ENCODE measurements at places on chromosomes 12 and 14.
A peak's percentile ranks its signal among the peaks of the same experiment; 100 is the strongest.

DNA sequence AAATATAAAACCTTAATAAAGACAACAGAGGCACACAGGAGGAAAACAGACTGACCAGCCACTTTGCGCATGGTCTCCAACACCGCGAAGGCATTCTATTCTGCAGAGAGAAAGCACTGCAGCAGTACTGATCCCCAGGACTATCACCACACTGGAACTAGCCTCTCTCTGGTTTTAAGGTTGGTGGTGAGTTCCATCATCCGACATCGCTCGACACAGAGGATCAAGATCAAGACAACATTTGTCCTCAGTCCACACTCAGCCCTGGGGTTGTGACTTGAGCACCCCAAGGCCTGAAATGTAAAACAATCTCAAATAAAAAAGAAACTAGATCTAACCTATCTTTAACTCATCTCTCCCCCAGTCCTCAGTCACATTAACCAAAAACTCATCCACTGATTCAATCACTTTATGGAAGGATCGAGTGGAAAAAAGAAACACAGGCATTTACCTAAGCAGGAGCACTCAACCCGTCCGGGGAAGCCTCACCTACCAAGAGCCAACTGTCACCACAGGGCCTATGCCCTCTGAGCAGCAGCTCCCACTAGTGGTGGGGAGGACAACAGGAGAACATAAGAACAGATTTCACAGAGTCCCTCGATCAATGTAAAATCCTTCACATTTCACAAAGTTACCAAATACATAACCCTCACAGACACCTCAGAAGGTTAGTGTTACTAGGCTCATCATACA, 17.7 kb downstream of the STXBP6 start:
- no peak for DNase-seq

DNA sequence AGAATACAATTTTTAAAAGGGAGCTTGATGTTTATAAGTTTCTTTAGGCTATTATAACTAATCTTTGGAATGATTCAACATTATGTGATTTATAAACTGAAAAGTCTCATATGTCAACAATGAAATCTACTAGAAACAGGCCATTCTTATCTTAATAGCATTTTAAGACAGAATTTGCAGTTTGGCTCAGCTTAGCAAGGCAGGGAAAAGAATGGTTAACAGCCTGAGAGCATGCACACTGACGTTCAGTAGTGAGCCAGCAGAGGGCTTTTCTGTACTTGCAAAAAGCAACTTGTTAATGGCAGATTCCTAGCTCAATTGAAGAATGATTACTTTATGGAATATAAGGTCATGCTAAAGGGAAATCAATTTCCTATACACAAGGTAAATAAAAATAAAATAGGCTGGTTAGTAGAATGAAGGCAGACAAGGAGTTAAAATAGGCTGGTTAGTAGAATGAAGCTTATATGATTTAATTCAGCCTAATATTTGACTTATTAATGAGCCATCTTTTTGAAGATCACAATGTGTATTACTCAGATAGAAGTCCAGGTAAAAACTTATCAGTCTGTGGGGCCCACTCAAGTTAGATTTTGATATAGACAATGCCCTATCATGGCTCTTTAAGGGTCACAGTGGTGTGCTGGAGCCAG, 95.9 kb downstream of the OTOGL start:
- no peak for DNase-seq

- DNase-seq = no peak
Observed at GRCh38 chr14:96105926-96106441, 66.8 kb downstream of the C14orf132 start.

DNA sequence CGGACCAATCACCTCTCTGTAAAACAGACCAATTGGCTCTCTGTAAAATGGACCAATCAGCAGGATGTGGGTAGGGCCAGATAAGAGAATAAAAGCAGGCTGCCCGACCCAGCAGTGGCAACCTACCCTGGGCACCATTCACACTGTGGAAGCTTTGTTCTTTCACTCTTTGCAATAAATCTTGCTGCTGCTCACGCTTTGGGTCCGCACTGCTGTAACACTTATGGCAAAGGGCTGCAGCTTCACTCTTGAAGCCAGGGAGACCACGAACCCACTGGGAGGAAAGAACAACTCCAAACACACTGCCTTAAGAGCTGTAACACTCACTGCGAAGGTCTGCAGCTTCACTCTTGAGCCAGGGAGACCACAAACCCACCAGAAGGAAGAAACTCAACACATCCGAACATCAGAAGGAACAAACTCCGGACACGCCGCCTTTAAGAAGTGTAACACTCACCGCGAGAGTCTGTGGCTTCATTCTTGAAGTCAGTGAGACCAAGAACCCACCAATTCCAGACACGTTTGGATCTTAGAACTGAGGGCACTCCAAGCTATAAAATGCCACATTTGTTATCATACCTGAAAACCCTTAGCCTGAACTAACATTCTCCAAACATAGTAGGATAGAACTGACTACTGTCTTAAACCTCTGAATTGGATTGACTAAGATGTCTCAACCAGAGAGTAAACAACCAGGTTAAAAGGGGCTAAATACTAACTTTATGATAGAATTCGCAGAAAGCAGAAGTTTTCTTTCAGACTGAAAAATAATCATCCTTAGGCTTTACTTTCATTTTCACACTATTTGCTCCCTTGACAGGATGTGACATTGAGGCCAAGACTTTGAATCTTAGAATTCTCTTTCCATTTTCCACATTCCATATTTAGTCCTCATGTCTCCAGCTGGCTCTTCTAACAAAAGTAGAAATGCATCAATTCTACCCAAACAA, 33.6 kb downstream of the CDKL1 start:
- peak; percentile 39 for DNase-seq

DNA sequence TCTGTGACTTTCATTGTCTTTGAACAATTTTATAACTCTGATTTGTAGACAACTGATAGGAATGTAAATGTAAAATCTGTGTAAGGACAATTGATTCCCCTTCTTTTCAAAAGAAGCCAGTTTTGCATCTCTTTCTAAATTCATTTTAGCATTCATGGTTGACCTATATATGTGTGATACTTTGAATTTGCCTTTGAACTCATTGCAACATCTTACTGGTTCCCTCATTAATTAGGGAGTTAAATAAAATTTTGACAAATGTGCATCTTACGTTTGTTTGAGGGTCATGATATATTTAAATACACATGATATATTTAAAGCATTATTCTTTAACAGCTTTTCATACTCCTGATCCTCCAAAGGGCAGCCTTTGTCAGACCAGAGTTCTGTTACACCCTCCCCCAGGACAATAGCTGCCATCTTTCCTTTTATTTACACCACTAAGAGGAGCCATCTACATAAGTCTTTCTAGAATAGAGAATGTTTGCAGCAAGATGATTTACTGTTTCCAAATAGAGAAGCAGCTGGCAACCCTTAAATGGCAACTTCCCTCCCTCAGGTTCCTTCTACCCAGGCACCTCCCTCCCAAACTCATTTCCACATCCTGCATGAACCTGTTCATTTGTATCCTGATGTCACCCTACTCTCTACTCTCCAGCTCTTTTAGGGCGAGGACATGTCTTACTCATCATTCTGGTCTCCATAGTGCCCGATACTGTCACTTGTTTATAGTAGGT, 40.2 kb upstream of the APPL2 start:
- DNase-seq = no peak

GRCh38 chr12:124410354-124411175, 115.7 kb downstream of the RFLNA start:
- no peak for DNase-seq

Data from CD4-positive, alpha-beta memory T cell (primary cell).